ENCODE measurements at places on chromosomes 5 and 9.

DNA sequence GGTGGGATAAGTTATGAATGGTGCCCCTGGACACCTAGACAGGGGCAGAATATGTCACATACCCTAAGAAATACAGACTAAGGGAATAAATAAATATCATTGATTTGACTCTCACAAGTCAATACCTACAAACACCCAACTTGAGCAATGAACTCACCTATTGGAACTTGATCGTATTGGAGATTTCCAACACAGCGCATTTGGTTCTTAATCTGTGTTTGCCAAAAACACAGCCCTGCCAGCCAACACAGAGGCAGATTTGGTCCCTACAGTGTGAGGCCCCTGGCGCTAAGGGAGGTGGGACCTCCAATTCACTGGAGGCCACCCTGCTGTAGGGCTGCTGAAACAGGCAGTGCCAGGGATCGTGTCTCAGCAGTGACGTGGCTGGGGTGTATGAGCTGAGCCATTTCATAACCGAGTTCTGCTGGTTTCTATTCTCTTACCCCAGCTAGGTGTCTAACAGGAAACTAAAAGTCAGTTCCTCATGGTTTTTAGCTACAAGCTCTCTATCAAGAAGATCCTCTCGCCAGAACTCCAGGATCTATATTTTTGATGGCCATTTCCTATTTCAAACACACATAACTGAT, 84.5 kb downstream of the SLC1A1 start:
- no peak for DNase-seq

DNA sequence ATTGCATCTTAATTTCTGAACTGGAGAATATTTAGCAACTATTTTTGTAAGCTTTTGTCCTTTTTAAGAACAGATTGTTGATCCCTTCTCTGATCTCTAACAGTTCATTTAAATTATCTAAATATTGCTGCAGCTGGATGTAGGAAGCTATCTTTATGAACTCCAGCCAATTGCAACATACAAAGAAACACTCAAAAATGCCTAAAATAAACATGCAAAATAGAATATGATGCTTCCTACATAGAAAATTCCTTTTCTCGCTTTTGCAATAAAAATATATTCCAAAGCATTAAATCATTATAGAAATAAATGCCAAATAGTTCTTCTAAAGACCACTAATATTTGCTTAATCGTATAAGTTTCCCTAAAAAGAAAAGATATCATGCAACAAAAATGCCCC, 218.6 kb downstream of the LURAP1L start:
- DNase-seq, result no peak

DNA sequence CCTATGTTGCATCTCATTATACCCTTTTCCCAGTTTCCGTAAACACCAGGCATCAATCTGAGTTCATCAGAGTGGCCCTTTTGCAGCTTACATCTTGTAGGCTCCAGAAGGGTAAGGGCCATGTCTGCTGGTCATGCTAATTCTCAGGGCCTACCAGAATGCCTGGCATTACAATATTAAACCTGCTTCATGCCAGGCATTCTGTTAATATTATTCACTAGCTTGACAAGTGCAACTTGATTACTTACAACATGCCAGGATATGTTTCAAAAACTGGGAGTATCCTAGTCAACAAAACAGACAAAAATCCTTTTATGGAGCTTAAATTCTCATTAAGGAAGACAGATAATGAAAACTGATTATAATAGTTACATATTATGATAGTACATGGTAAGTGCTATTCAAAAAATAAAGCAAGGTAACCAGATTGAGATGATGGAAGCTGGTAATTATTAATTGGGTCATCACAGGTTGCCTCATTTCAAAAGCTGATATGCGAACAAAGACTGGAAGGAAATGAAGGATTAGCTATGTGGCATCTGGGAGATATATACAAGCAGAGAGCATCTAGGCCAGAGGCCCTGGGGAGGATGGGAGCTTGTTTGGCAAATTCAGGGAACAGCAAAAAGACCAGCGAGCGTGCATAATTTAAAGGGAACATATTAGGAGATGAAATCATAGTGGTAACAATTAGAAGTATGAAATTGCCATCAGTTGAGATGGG, 406.3 kb downstream of the DMRT2 start:
- no peak for DNase-seq

GRCh38 chr9:114774524-114774923, 31.3 kb downstream of the TNFSF15 start:
- DNase-seq, result no peak

DNA sequence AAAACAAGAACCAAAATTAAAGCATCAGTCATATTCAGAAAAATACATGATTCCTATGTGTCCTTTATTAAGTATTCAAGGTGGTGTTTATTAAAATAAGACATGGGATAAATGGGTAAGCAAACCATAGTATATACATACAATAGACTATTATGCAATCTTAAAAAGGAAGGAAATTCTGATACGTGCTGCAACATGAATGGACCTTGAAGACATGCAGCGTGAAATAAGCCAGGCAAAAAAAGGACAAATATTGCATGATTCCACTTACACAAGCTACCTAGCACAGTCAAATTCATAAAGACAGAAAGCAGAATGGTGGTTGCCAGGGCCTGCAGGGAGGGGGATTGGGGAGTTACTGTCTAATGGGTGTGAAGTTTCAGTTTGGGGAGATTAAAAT, 127.7 kb downstream of the DMAC1 start:
- DNase-seq, result no peak

DNA sequence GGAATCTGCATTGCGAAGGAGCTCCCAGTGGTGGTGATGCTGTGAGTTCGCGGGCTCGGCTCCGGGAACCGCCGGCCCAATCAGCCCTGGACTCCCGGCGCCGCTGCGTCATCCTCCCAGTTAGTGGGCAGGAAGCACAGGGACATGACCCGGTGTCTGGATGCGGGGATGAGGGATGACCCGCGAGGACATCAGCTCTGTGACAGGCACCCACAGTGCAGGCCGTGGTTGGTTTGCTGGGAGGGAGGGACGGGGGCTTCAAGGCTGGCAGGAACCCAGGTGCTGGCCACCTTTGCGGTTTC, 996 bp downstream of the NXNL2 start:
- DNase-seq, result no peak

- DNase-seq, result no peak
Observed at GRCh38 chr5:176401281-176402205, 13.0 kb downstream of the HIGD2A start.

- DNase-seq, result no peak
Observed at GRCh38 chr5:74085782-74086181, 459.8 kb downstream of the ARHGEF28 start.

GRCh38 chr5:149434162-149435014, 55.3 kb upstream of the IL17B start:
- peak; percentile 12 for DNase-seq

DNA sequence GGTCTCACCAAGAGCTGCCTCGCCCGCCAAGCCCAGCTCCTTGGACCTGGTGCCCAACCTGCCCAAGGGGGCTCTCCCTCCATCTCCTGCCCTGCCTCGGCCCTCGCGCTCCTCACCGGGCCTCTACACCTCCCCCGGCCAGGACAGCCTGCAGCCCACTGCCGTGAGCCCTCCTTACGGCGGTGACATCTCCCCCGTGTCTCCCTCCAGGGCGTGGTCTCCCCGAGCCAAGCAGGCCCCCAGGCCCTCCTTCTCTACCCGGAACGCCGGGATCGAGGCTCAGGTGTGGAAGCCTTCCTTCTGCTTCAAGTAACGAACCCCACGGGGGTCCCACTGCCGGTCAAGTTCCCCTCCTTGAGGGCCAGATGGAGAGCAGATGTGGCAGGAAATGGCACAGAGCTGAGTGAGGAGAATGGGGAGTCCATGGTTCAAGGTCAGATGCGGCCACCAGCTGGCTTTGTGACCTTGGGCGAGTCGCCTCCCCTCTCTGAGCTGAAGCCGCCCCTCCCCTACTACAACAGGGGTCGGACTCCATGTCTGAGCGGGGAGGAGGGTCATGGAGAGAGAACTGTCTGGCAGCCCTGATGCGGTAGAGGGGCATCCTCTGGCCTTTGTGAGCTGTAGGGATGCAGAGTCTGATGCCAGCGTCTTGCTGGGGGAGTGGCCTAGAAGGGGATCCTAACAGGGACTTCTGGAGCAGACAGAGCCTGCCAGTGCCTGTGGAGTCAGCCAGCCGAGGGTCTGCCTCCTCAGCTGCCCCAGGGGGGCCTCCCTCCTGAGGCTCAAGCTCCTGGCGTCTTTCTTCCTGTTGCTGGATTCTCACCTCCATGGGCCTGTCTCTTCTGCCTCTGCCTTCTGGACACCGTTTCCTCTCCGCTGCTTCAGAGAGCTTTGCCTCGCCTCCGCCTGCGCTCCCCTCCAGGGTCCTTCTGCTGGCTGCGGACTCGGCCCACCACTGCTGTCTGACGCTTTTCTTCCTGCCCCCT, 9.9 kb downstream of the SYNPO start:
- no peak for DNase-seq

GRCh38 chr5:135435467-135436330, 11.4 kb downstream of the DCANP1 start:
- DNase-seq, result no peak

DNA sequence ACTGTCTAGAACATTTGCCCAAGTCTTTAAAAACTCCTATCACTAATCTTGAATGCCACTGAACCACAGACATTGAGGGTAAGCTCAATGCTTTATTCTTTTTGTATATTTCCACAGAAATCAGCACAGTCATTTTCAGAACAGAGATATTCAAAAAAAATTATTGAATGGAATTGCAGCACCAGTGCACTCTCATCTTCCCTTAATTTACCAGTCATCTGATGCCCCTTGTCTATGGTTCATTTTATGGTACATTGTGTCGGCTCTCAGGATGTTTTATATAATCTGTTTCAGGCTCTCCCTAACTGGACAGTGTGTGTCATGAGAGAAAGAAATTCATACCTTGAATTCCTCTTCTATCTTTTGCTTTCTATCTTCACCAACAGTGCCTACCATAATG, 158.4 kb upstream of the NR4A3 start:
- DNase-seq, result no peak

- no peak for DNase-seq
Observed at GRCh38 chr5:37615184-37615583, 224.7 kb downstream of the GDNF start.

DNA sequence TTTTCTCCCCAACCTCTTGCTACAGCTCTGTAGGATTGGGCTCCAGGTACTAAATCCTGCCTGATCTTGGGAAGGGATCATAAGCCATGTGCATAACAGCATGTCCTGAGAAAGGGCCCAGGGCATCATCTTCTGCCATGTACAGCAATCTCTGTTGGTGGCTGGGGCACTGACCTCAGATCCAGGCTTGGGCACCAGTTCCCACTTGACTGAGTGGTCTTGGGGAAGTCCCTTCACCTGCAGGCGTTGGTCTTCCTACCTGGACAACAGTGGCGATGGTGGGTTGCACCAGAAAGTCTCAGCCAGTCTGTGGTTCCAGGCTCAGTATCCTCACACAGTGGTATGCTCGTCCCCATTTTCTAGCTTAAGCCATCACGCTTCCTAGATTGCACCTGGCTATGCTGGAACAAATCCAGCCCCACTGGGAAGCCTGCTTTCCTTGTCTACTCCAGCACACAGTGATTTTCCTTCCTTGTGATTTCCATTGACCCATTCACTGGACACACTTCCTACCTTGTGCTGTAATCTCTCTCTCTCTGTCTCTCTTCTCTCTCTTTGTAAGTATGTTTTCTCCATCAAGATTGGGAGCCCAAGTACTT, 121.7 kb upstream of the PITX1 start:
- no peak for DNase-seq

DNA sequence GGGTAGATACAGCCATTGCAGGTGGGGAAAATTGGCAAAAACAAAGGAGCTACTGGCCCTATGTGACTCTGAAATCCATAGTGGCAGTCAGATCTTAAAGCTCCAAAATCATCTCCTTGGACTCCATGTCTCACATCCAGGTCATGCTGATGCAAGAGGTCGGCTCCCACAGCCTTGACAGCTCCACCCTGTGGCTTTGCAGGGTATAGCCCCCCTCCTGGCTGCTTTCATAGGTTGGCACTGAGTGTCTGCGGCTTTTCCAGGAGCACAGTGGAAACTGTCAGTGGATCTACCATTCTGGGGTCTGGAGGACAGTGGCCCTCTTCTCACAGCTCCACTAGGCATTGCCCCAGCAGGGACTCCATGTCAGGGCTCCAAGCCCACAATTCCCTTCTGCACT, 1190.1 kb downstream of the CDH12 start:
- DNase-seq, result no peak
